CD14-positive monocyte (primary cell): ENCODE measurements at places on chromosomes 6 and 20. TPM values are rescaled to one million over a fixed set of nuclear protein-coding genes. Genes with fewer than 3 reads are reported as not detected.

DNA sequence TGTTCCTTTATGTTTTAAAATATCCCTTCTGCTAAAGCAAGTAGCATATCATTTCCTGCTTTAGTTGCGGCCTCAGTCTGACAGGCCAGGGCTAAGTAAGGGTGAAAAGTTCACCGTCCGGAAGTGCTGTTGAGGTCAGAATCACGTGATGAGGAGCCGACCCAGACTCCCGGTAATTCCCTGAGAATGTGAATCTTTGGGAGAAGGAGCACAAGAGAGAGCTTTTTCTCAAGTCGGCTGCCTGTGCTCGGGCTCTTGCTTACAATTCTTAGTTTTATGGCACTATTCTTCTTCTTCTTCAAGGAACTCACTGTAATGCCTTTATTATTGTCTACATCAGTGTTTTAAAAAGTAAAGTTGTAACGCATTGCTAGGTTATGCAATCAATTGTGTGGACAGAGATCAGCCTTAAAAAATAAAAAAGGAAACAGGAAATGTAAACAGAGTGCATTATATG, 309.3 kb downstream of the PRL start:
- peak overlapping the region; percentile 87 for H3K4me3 ChIP-seq
- H3K36me3 ChIP-seq: no peaks in the 10 kb centered on the region
- H3K4me1 ChIP-seq: peaks cover 23% of the 10 kb centered on the region
- peak overlapping the region; percentile 83 for H3K27ac ChIP-seq
- peak; percentile 78 for DNase-seq

- H3K4me3 ChIP-seq: peak within 1 kb of the TSS; percentile 50
- peak; percentile 24 for DNase-seq
- H3K4me1 ChIP-seq: peaks cover 21% of the 10 kb centered on the region
- peaks cover 35% of the 10 kb centered on the region for H3K27me3 ChIP-seq
- no peak within 1 kb of the TSS for H3K27ac ChIP-seq
Observed at GRCh38 chr6:56954403-56955170, at the start of gene BEND6. TSS of gene BEND6 (plus strand) at chr6:56955107. CDS start at chr6:56981811, 26,704 bp downstream.

GRCh38 chr6:116971959-116972358, 94.9 kb downstream of the RFX6 start:
- peak; percentile 7 for DNase-seq
- H3K4me3 ChIP-seq: no peak overlapping the region
- no peak overlapping the region for H3K27ac ChIP-seq
- no peaks in the 10 kb centered on the region for H3K27me3 ChIP-seq
- H3K36me3 ChIP-seq: no peaks in the 10 kb centered on the region

DUSP15 gene
- polyA plus RNA-seq: not detected in 2 replicates

DNA sequence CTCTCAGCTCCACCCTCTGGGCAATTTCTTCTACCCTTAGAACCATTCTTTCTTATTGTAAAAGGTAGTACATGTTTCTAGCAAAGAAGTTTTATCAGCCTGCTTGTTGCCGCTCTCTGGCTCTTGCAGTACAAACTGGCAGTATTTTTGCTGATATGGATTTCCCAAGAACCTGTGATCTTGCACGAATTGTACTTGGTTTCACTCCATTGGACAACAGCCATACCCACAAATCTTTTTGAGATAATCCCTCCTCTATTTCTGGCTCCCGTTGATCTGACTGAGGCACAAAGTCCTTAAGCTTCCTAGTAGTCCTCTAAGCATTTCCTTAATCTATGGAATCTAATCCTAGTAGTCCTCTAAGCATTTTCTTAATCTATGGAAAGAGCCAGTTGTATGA, 487.0 kb upstream of the PTCHD4 start:
- H3K27ac ChIP-seq: no peak overlapping the region
- DNase-seq: no peak
- no peaks in the 10 kb centered on the region for H3K27me3 ChIP-seq

EFCAB8 gene
- polyA plus RNA-seq: not detected

GRCh38 chr6:5736016-5736738, 270.5 kb downstream of the NRN1 start:
- no peaks in the 10 kb centered on the region for H3K4me1 ChIP-seq
- H3K4me3 ChIP-seq: no peak overlapping the region
- DNase-seq: no peak
- H3K36me3 ChIP-seq: no peaks in the 10 kb centered on the region

- H3K36me3 ChIP-seq: no peaks in the 10 kb centered on the region
- H3K4me1 ChIP-seq: peaks cover 27% of the 10 kb centered on the region
- H3K4me3 ChIP-seq: no peak overlapping the region
- H3K27ac ChIP-seq: no peak overlapping the region
Observed at GRCh38 chr20:1330075-1330830, 1.3 kb upstream of the SDCBP2 start.

DNA sequence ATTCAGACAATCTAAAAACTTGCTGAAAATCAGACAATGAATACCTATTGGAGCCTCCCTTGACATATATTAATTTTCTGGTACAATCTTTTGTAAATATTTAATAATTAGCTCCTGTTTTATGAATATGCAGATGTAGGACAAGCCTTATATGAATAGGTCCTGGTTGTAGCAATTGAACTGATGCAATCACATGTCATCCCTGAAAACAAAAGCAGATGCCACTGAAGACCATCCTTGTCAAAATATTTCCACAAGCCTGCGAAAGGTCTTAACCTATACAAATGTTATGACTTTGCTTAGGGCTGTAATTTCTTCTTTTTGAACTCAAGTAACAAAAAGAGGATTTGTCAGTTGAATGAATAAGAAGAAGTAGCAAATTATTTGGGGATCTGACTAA, 722.1 kb downstream of the EYS start:
- no peak overlapping the region for H3K27ac ChIP-seq
- no peak overlapping the region for H3K4me3 ChIP-seq
- H3K36me3 ChIP-seq: no peaks in the 10 kb centered on the region
- DNase-seq: no peak
- H3K27me3 ChIP-seq: no peaks in the 10 kb centered on the region
- no peaks in the 10 kb centered on the region for H3K4me1 ChIP-seq

DNA sequence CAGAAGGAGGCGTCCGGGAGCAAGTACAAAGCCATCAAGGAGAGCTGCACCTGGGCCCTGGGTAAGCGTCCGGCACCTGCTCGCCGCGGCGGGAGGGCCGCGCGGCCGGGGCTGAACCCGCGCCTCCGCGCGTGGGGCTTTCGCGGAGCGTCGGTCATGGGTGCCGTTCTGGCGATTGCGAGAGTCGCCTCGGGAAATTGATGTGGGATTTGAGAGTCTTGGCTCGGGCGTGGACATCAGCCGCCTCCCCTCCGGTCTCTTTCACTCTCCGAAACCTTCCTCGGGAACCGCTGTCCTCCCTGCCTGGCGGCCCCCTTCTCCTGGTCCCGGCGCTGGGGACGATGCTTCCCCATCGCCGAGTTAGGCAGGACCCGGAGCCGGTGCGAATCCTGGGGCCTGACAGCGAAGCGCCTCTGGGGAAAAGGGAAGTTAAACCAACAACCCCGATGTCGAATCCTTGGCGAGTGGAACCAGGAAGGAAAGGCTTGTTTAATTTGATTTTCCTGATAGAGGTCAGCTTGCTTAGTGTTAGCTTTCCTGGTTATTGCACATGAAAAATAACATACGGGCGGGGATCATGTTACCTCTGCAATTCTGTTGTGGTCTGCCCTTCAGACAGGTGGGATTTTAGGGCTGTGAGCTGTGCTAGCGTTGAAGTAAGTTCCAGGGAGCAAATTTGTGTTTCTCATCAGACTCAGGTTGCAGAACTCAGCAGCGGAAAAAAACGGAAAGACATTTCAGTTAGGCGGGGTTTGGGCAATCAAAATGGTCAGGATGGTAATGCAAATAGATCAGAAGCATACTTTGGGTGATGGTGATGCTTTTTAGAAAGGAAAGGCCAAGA, 594 bp downstream of the ARFGEF3 start:
- no peak overlapping the region for H3K27ac ChIP-seq
- H3K4me1 ChIP-seq: peaks cover 15% of the 10 kb centered on the region
- peaks cover 64% of the 10 kb centered on the region for H3K27me3 ChIP-seq
- peak overlapping the region; percentile 14 for H3K4me3 ChIP-seq
- peak; percentile 46 for DNase-seq
- H3K36me3 ChIP-seq: no peaks in the 10 kb centered on the region

DNA sequence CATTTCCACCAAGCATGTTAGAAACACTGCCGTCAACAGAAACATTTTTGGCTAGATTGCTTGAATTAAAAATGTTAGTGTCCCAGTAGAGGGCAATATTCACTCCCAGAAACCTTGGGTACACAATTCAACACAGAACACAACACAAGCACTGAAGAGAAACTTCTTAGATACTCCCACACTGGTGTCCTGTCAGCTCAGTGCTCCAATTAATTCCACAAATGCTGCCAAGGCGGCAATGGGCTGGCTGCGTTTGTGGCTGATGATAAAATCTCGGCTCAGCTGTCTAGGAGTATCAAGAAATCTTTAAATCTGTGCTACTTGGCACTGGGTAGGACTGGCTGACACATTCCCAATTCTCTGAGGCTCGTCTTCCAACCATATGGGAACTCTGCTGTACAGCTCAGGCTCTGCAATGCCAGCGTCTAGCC, 39.3 kb downstream of the BEND3 start:
- H3K4me1 ChIP-seq: no peaks in the 10 kb centered on the region
- H3K27ac ChIP-seq: no peak overlapping the region
- H3K27me3 ChIP-seq: no peaks in the 10 kb centered on the region
- H3K36me3 ChIP-seq: no peaks in the 10 kb centered on the region

SPATS1 gene
- polyA plus RNA-seq: not detected in 2 replicates

DNA sequence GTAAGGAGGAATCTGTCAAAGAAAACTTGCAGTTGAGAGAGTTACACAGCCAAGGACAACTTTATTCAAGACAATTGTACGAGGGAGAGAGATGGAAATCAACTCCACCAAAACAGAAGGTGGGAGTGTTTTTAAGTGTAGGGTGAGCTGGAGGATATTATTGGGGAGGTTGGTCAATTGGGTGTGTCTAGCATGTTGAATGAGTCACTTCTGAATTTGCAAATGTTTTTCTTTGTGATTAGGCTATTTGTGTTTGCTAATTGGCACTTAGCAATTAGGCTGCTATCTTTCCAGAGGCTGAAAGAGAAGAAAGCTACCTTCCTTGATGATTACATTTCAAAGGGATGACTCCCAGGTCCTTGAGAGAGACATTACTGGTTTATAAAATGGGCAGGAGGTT, 441.1 kb downstream of the MEI4 start:
- H3K4me3 ChIP-seq: no peak overlapping the region
- H3K4me1 ChIP-seq: no peaks in the 10 kb centered on the region
- H3K36me3 ChIP-seq: no peaks in the 10 kb centered on the region
- no peak overlapping the region for H3K27ac ChIP-seq

GRCh38 chr20:14721926-14722452, 384.6 kb upstream of the FLRT3 start:
- H3K36me3 ChIP-seq: no peaks in the 10 kb centered on the region
- H3K4me3 ChIP-seq: no peak overlapping the region
- H3K4me1 ChIP-seq: no peaks in the 10 kb centered on the region
- no peak overlapping the region for H3K27ac ChIP-seq

TREML1 gene
- polyA plus RNA-seq: 0.60 and 0.65 TPM in 2 replicates

GRCh38 chr20:44773070-44773829, 27.6 kb downstream of the KCNK15 start:
- no peaks in the 10 kb centered on the region for H3K36me3 ChIP-seq
- H3K4me3 ChIP-seq: no peak overlapping the region
- H3K27ac ChIP-seq: no peak overlapping the region
- no peaks in the 10 kb centered on the region for H3K27me3 ChIP-seq

GRCh38 chr6:108732091-108732870, 115.9 kb upstream of the ARMC2 start:
- no peak overlapping the region for H3K27ac ChIP-seq
- H3K4me1 ChIP-seq: peaks cover 3% of the 10 kb centered on the region
- no peaks in the 10 kb centered on the region for H3K27me3 ChIP-seq
- no peak overlapping the region for H3K4me3 ChIP-seq

PBOV1 gene
- polyA plus RNA-seq: not detected

KIAA1755 gene
- not detected for polyA plus RNA-seq

- no peaks in the 10 kb centered on the region for H3K36me3 ChIP-seq
- H3K4me1 ChIP-seq: no peaks in the 10 kb centered on the region
- H3K4me3 ChIP-seq: no peak overlapping the region
- H3K27me3 ChIP-seq: no peaks in the 10 kb centered on the region
- no peak for DNase-seq
Observed at GRCh38 chr6:20313051-20313450, 88.6 kb upstream of the E2F3 start.

DNA sequence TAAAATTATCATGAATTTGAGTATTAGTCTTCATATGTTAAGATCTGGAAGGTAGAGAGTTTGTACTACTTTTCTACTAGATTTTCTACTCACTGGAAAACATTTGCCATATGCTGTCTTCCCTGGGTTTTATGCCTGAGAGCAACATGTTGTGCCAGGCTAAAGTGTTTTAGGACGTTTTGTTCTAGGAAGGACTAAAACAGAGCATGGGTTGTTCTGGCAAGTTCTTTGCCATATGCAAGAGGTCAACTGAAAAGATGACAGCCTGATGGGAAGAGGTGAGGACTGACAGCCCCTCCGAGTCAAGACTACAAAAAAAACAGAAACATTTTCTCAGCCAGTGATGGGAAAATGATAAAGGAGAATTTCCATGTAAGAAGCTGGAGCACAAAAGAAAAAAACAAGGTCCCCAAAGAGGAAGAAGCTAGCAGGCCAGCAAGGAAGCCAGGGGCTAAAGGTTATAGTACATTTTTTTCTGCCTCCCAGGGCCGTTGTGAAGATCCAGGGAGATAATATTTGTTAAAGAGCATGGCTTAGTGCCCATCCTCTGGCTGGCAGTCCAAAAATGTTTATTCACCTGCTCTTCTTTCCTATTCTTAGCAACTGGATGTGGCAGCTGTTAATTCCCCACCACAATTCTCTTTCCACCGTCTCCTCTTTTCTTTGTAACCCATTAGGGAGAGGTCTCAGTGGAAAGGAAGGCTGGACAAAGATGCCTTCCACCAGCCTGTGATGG, 7.8 kb downstream of the SCGN start:
- H3K4me3 ChIP-seq: no peak overlapping the region
- H3K4me1 ChIP-seq: no peaks in the 10 kb centered on the region
- no peaks in the 10 kb centered on the region for H3K36me3 ChIP-seq
- no peak overlapping the region for H3K27ac ChIP-seq
- H3K27me3 ChIP-seq: peaks cover 2% of the 10 kb centered on the region
- no peak for DNase-seq

PREP gene
- 13.1 and 21.4 TPM in 2 replicates for polyA plus RNA-seq

DNA sequence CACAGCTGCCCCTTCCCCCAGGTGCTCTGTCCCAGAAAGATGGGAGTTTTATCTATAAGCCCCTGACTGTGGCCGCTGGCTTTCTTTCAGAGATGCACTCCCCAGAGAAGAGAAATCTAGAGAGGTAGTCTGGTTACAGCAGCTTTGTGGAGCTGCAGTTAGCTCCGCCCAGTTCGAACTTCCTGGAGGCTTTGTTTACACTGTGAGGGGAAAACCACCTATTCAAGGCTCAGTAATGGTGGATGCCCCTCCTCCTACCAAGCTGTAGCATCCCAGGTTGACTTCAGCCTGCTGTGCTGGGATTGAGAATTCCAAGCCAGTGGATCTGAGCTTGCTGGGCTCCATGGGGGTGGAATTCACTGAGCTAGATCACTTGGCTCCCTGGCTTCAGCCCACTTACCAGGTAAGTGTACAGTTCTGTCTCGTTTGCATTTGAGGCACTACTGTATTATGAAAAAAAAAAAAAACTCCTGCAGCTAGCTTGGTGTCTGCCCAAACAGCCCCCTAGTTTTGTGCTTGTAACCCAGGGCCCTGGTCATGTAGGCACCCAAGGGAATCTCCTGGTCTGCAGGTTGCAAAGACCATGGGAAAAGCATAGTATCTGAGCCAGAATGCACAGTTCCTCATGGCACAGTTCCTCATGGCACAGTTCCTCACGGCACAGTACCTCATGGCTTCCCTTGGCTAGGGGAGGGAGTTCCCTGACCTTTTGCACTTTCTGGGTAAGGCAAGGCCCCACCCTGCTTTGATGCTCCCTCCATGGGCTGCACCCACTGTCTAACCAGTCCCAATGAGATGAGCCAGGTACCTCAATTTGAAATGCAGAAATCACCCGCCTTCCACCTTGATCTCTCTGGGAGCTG, 275.0 kb downstream of the CENPW start:
- DNase-seq: no peak
- no peak overlapping the region for H3K4me3 ChIP-seq
- H3K27me3 ChIP-seq: no peaks in the 10 kb centered on the region
- no peaks in the 10 kb centered on the region for H3K36me3 ChIP-seq
- no peaks in the 10 kb centered on the region for H3K4me1 ChIP-seq
